ENCODE measurements at places on chromosomes 16 and 17.

DNA sequence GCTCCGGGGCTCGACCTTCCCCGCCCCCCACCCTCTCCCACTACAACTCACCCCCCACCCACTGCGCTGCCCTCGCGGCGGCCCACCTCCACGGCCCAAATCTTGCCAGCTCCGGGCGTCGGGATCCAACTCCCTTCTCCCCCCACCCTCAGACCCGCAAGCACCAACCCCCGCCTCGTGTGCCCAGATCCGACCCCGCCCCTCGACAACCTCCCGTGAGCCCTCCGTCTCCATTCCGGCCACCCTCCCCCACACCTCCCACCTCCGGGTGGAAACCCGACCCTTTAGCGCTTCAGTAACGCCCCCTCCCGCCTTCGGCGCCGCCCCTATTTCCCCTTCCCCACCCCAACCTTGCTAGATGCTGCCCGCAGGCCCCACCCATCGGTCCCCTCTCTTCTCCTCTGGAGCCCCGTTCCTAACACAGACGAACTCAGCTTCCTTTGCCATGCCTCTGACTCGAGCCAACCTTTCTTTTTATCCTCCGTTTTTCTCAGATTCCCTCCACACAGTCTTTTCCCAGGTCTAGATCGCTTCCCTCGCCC, 717 bp downstream of the UBE2Z start:
- peaks cover 39% of the 10 kb centered on the region for H3K4me1 ChIP-seq
- no peaks in the 10 kb centered on the region for H3K27me3 ChIP-seq
- peak; percentile 90 for DNase-seq
- H3K27ac ChIP-seq = peak overlapping the region; percentile 96

GRCh38 chr17:72350073-72350472, 229.3 kb downstream of the SOX9 start:
- H3K4me1 ChIP-seq = peaks cover 9% of the 10 kb centered on the region
- no peaks in the 10 kb centered on the region for H3K36me3 ChIP-seq
- no peaks in the 10 kb centered on the region for H3K27me3 ChIP-seq
- no peak for DNase-seq
- H3K27ac ChIP-seq = no peak overlapping the region
- no peak overlapping the region for H3K4me3 ChIP-seq

DNA sequence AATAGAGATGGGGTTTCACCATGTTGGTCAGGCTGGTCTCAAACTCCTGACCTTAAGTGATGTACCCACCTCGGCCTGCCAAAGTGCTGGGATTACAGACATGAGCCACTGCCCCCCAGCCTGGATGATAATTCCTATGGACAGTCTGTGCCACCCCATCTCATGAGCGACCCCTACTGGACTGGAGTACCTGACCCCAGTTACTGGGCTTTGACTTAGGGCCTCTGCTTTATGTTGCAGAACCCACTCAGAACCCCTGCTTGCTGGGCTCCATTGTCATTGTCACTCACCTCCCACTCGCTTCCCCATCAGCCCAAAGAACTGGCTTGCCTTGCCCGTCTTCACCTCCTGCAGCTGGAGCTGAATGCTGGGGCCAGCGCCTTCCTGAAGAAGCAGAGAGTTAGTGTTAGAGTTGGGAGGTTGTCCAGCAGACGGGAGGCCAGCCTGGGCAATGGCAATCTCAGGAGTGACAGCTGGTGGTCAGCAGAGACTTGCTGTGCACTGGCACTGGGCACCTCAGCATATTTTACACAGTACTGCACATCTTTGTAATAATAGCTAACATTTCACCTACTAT, 4.0 kb downstream of the TAC4 start:
- H3K36me3 ChIP-seq = peaks cover 10% of the 10 kb centered on the region
- H3K27me3 ChIP-seq = no peaks in the 10 kb centered on the region
- H3K4me1 ChIP-seq = peaks cover 24% of the 10 kb centered on the region
- no peak overlapping the region for H3K27ac ChIP-seq
- no peak for DNase-seq
- no peak overlapping the region for H3K4me3 ChIP-seq

- peaks cover 33% of the 10 kb centered on the region for H3K4me1 ChIP-seq
- H3K4me3 ChIP-seq = peak within 1 kb of the TSS; percentile 69
- DNase-seq = no peak
- H3K36me3 ChIP-seq = peaks cover 7% of the 10 kb centered on the region
- no peaks in the 10 kb centered on the region for H3K27me3 ChIP-seq
Observed at GRCh38 chr16:66604376-66605176, at the start of gene CMTM3. Gene CMTM3 (plus strand): TSS chr16:66604704. CDS start chr16:66604806, 102 bp downstream.

- no peaks in the 10 kb centered on the region for H3K36me3 ChIP-seq
- H3K27me3 ChIP-seq = no peaks in the 10 kb centered on the region
- H3K27ac ChIP-seq = no peak overlapping the region
- no peak for DNase-seq
Observed at GRCh38 chr16:55622930-55623561, 32.7 kb upstream of the SLC6A2 start.

- no peaks in the 10 kb centered on the region for H3K27me3 ChIP-seq
- peaks cover 78% of the 10 kb centered on the region for H3K36me3 ChIP-seq
- peaks cover 4% of the 10 kb centered on the region for H3K4me1 ChIP-seq
- H3K27ac ChIP-seq = no peak overlapping the region
Observed at GRCh38 chr17:42475121-42475520, 16.4 kb downstream of the ATP6V0A1 start.

DNA sequence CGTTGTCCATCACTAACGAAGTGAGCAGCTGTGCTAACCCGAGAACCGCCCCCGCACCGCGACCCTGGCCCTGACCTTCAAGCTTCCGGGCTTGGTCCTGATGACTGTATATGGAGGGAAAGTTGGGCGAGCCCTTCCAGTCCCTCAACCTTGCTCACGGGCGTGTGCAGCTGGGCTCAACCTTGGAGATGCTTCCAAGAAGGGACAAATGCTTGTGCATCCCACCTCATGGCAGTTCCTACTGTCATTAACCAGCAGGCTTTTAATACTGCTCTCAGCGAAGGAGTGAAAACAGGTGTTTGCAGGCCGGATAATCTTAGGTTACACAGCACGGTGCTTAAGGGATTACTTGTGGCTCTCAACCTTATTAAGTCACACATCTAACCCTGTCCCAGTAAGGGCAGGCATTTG, 33.5 kb downstream of the SRL start:
- H3K36me3 ChIP-seq = no peaks in the 10 kb centered on the region
- no peaks in the 10 kb centered on the region for H3K27me3 ChIP-seq
- H3K27ac ChIP-seq = no peak overlapping the region
- H3K4me1 ChIP-seq = no peaks in the 10 kb centered on the region

DNA sequence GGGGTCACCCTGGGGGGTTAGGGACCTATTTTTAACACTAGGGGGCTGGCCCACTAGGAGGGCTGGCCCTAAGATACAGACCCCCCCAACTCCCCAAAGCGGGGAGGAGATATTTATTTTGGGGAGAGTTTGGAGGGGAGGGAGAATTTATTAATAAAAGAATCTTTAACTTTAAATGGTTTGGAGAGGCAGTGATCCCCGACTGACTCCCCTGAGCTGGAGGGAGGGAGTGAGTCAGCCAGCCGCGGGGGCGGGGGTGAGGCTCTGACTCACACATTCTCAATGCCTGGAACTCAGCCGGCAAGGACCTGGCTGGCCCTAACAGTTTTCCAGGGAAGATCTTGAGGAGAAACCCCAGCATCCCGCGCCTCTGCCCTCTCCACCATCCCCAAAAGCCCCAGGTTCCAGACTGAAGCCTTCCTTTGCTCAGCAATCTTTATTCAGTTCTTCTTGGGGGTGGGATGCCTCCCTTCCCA, 1.5 kb downstream of the HCFC1R1 start:
- peak; percentile 94 for DNase-seq
- H3K36me3 ChIP-seq = peaks cover 16% of the 10 kb centered on the region
- H3K4me1 ChIP-seq = peaks cover 63% of the 10 kb centered on the region
- H3K27me3 ChIP-seq = peaks cover 19% of the 10 kb centered on the region
- peak overlapping the region; percentile 90 for H3K27ac ChIP-seq
- peak overlapping the region; percentile 60 for H3K4me3 ChIP-seq

- DNase-seq = no peak
- no peaks in the 10 kb centered on the region for H3K36me3 ChIP-seq
- no peak overlapping the region for H3K27ac ChIP-seq
- H3K4me1 ChIP-seq = no peaks in the 10 kb centered on the region
- H3K27me3 ChIP-seq = no peaks in the 10 kb centered on the region
- no peak overlapping the region for H3K4me3 ChIP-seq
Observed at GRCh38 chr16:83356266-83356665, 451.5 kb upstream of the HSBP1 start.

GRCh38 chr16:49469311-49469670, 95.7 kb downstream of the C16orf78 start:
- no peaks in the 10 kb centered on the region for H3K4me1 ChIP-seq
- H3K27ac ChIP-seq = no peak overlapping the region
- H3K4me3 ChIP-seq = no peak overlapping the region
- DNase-seq = no peak
- H3K27me3 ChIP-seq = peaks cover 11% of the 10 kb centered on the region
- no peaks in the 10 kb centered on the region for H3K36me3 ChIP-seq

- peaks cover 9% of the 10 kb centered on the region for H3K4me1 ChIP-seq
- peak overlapping the region; percentile 56 for H3K27ac ChIP-seq
- no peak for DNase-seq
- peaks cover 13% of the 10 kb centered on the region for H3K36me3 ChIP-seq
- peak overlapping the region; percentile 57 for H3K4me3 ChIP-seq
Observed at GRCh38 chr16:3444032-3444388, 530 bp downstream of the NAA60 start.

DNA sequence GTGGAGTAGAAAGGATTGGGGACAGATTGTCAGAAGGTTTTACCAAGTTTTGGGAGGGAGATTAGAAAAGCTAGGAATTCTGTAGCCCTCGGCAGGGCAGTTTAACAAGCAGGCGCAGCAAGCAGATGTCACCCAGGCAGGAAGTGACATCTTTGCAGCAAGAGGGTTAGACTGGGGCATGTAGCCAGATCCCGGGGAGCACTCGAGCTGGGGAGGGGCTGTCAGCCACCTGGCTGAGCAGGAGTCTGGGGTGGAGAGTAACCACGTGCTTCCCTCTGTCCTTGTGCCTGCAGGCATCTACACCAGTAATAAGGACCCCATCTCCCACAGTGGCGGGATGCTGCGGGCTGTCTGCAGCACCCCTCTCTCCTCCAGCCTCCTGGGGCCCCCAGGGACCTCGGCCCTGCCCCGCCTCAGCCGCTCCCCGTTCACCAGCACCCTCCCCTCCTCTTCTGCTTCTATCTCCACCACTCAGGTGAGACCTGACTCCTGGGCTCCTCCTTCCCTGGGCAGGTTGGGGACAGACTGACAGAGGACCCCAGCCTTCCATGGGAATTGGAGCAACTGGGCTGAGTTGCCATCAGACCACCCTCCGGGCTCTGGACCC, 12.2 kb downstream of the MLLT6 start:
- H3K36me3 ChIP-seq = peaks cover 91% of the 10 kb centered on the region
- no peak overlapping the region for H3K4me3 ChIP-seq
- no peak for DNase-seq
- peaks cover 10% of the 10 kb centered on the region for H3K4me1 ChIP-seq
- H3K27me3 ChIP-seq = no peaks in the 10 kb centered on the region

DNA sequence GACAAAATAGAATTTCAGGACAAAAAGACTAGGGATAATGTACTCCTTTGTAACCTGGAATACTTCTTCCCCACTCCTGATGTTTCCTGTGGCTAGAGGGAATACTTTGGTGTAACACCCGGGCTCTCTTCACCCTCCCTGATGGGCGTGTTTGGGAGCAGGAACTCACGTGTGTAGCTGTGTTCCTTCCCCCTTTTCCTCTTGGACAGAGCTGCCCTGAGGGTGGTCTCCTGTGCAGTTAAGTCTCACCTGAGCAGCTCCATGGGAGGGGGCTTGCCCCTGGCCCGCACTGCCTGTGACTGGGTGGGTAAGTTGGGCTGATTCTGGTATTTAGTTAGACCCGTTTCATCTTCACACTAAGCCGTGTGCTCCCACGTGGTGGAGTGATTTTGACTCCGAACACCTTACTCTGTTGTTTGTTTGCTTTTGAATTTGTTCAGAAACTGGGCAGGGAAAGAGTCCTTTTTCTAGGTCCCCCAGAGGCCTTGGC, 87.9 kb downstream of the OR1D5 start:
- DNase-seq = no peak
- no peak overlapping the region for H3K27ac ChIP-seq
- no peaks in the 10 kb centered on the region for H3K4me1 ChIP-seq
- peaks cover 3% of the 10 kb centered on the region for H3K36me3 ChIP-seq
- H3K27me3 ChIP-seq = no peaks in the 10 kb centered on the region

DNA sequence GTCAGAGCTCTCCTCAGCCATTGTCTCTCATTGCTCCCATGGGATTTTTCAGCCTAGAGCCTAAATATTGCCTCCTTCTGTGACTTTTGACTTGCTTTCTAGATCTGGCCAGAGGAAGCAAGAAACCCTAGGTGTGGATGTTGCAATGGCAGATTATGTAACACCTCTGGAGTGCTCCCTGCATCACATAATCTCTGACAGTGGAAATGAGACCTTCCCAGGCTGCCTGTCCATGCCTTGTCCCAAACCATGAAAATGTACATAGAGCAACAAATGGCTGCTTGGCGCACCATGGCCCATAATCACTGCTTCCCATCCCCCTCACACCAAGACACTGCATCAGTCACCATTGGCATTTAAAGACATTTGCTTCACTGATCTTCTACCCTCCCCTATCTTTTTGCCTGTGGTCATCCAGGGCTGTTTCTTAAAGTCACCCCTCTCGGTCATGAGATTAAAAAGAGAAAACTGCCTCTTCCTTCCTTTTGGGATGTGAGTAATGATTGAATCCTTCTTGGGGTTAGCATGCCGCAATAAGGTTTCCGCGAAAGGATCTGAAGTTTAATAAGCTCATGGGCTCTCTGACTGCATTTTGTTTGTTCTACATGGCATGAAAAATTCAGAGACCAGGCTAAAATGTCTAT, 34.2 kb upstream of the CCL2 start:
- no peaks in the 10 kb centered on the region for H3K36me3 ChIP-seq
- H3K4me1 ChIP-seq = peaks cover 14% of the 10 kb centered on the region
- no peak overlapping the region for H3K4me3 ChIP-seq
- no peaks in the 10 kb centered on the region for H3K27me3 ChIP-seq
- H3K27ac ChIP-seq = no peak overlapping the region

DNA sequence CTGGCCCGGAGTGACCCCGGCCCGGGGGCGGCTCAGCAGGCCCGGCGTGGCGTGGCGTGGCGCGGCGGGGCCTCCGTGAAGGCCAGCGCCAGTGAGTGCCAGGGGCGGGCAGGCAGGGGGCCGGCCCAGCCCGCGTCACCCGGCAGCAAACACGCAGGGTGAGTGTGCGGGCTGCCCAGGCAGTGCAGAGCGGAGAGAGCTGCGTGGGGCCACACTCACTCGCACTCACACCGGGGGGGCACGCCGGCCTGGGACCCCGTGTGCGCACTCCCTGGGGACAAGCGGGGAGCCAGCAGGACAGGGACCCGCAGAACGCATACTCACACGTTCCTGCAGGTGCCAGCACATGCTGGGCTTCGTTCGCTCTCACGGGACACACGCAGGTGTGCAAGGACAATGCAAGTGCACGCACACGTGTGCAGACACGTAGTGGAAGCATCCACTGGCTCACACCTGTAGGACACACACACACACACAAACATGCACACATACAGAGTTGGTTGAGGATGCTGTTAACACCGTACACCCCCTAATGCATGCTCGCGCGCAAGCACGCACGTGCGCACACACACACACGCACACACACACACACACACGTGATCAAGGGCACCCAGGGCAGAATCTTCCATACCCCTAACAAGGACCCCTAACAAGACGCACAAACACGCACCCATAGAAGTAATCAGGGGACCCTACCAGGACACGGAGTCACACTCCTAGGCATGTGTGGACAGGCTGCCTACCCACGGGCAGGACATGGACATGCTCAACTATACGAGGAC, 7.7 kb downstream of the USP6 start:
- H3K36me3 ChIP-seq = no peaks in the 10 kb centered on the region
- H3K4me3 ChIP-seq = peak overlapping the region; percentile 60
- no peak overlapping the region for H3K27ac ChIP-seq
- peaks cover 18% of the 10 kb centered on the region for H3K4me1 ChIP-seq
- DNase-seq = peak; percentile 51
- H3K27me3 ChIP-seq = peaks cover 30% of the 10 kb centered on the region

Measured in suprapubic skin (tissue), 4 donors.